Amygdala (tissue), 56 donors: ENCODE measurements at places on chromosomes 1 and 21.

- no peak for DNase-seq
Observed at GRCh38 chr1:182114627-182115023, 53.1 kb upstream of the ZNF648 start.

DNA sequence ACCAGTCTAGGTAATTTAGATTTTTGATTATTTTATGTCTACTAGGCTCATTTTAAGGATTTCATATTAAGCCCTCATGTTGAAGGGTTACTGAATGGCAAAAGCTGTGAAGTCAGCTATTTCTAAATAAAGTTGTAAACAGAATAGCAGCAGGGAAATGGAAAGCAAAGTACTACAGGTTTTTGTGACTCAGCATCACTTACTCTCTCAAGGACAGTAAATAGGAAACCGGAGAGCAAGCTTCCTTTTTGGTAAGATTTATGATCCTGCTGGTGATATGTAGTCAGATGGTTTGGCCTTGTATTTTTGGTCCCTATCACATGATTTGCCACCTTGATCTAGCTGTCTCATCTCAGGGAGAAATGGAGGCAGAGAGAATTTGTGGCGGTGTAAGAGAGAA is 226.0 kb downstream of the RPS6KC1 start:
- DNase-seq, result no peak

GRCh38 chr1:183092350-183092749 is 69.1 kb downstream of the LAMC1 start:
- DNase-seq, result no peak

GRCh38 chr21:45444385-45444784 is 39.4 kb downstream of the COL18A1 start:
- no peak for DNase-seq

DNA sequence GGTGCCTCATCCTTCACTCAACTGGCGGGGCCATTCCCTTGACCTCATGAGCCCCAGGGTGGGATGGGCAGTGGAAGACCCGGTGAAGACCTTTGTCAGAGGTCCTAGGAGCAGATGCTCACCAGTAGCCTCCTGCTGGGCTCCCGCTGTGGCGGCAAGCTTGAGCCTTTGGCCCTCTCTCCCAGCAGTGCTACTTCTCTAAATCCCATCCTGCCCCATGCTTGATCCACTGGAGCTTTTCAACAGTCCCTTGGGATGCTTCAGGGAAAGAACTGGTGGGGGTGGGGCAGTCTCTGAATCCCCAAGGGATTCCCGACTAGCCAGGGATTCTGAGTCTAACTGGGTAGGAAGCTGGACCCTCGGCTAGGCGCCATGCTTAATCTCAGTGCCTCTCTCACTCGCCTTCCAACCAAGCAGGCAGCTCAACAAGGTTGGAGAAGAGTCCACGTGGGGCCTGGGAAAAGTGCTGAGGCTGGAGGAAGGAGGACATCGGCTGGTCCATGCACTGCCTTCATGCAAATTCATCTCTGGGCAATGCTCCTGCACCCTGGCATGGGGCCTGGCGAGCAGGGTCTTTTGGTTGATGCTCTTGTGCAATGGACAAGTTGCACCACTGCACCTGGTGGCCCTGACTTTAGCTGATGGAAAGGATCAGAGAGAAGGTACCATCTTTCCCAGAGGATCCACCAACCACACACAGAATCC is 190.3 kb downstream of the GRIK3 start:
- no peak for DNase-seq

GRCh38 chr1:48181669-48182367 is 40.7 kb upstream of the SLC5A9 start:
- no peak for DNase-seq
